ENCODE measurements at places on chromosomes 4 and X.
A peak's percentile ranks its signal among the peaks of the same experiment; 100 is the strongest.

DNA sequence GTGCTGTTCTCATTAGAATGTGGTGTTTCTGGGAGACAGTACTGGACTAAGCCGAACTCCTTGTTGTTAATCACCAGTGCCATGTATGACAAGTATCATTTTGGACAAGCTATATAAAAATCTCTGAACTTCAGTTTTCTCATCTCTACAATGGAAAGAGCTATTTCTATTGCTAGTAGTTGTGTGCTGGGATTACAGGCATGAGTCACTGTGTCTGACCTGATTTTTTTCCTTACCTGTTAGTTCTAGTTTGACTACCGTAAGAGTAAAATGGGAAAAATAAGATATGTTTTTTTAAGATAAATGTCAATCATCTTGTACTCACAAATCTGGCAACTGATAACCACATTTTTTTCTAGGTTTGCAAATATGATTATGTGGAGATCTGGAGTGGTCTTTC lies 192.3 kb downstream of the TLL1 start:
- DNase-seq = no peak

- peak; percentile 85 for DNase-seq
Measured at GRCh38 chr4:108018040-108018883, 28.6 kb downstream of the HADH start.

GRCh38 chrX:18886344-18887161 lies 97.4 kb downstream of the PHKA2 start:
- peak; percentile 85 for DNase-seq

DNA sequence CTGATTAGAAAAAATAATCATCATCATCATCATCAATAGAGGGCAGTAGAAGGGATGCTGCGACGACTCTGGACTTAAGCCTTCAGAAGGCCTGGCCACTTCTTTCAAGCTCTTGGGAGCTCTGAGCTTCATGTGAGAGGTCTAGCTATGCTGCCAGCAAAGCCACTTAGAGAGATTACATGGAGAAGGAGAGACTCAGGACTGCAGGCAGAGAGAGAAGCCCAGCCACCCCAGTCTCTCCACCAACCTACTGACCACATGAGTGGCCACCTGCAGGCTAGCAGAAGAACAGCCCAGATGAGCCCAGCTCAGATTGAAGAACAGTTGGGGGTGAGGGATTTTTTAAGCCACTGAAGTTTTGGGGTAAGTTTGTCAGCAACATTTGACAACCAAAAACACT lies 17.1 kb upstream of the TMEM150C start:
- DNase-seq = no peak

GRCh38 chr4:6885953-6886557 lies 23.6 kb upstream of the TBC1D14 start:
- peak; percentile 62 for DNase-seq

DNA sequence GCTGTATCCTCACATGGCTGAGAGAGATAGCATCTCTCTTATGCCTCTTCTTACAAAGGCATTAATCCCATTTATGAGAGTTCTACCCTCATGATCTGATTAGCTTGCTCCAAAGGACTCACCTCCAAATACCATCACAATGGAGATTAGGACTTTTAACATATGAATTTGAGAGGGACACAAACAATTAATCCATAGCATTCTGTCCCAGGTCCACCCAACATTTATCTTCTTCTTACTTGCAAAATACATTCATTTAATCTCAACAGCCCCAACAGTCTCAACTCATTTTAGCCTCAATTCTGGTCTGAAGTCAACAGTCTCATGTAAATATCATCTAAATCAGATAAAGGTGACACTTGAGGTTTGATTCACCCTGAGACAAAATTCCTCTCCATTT lies 555.4 kb downstream of the RAB28 start:
- no peak for DNase-seq

DNA sequence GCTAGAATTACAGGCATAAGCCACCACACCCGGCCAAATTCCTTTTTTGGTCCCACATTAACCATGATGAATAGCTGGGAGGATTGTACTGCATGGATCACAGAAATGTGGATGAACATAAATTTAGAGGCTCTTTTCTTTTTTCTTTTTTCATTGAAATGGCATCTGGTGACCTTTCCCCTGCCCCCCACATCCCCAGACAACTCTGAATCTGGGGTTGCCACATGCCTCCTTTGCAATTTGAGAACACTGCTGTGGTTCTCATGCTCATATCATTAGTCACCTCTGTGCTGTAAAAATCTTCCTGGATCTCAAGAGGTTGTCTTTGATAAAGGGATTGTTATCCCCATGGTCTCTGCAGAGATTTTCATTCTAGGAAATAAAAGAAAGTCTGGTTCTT lies 22.8 kb upstream of the FMR1NB start:
- DNase-seq = no peak

DNA sequence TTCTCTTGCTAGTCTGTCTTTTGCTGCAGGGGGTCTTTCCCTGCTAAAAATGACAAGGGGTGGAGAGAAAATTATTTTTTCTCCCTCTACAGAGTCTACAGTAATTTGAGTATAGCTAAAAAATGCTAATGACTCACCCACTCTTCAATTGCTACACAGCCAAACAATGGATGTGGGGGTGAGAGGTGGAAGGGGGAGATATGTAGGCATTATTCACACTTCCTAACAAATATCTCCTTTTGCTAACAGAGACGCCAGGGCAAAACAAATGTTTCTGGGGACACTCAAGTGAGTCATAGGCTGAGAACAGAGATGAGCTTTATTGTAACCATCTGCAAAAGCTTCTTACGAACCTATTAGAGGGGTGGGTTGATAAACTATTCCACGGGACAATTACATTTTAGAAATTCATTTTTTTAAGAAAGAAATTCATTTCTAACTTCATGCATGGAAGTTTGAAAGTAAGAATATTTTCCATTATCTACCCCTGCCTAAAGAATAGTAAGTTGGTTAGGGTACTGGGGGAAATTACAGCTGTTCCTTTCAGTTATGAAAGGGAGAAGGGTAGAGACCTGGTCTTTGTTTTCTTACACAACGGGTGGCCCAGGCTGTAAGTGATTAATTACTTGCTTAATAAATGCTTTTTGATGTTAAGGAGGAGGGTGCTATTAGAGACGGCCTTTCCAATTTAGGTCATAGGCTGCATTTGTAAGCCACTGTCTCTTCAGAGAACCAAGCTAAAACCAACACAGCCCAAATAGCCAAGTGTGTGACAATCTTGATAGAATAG lies 12.8 kb downstream of the SCD5 start:
- no peak for DNase-seq

- no peak for DNase-seq
Measured at GRCh38 chr4:173998471-173999144, 284.9 kb downstream of the FBXO8 start.

- no peak for DNase-seq
Measured at GRCh38 chr4:136793848-136794247, 738.4 kb downstream of the PCDH18 start.

- DNase-seq = no peak
Measured at GRCh38 chrX:132737743-132738142, 220.7 kb downstream of the HS6ST2 start.

DNA sequence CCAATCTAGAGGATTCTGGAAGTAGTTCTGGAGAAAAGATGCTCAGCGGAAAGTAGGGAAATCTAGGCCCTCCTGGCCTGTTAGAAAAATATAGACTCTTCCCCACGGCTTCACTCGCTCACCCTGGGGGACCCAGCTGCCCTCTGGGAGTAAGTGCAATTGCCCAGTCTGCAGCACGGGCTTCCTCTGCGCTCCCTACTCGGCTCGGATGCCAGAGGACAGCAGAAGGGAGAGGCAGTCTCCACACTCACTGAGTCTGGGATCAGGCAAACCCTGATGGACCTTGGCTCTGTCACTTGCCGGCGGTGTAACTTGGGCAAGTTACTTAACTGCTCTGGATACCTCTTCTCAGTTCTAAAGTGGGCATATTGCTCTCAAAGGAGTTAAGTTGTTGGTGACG lies 2.1 kb downstream of the SHISA3 start:
- no peak for DNase-seq

DNA sequence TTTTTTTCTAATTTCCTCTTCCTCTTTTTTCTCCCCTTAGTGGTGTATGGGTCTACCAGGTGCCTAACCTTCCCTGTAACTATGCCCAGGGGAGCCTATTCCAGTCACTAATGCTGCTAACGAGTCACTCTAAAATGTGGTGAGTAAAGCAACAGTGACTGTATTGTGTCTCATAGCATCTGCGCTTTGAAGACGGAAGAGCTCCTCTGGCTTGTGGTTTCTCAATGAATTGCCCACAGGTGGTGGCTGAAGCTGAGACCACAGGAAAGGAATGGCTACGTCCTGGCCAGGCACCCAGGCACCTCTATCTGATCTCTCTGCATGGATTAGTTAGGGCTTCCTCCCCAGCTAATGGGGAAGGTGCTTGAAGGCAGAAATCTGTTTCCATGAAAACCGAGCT lies 763.5 kb upstream of the FRG1 start:
- no peak for DNase-seq

GRCh38 chr4:7632971-7633370 lies 198.2 kb upstream of the PSAPL1 start:
- DNase-seq = no peak

GRCh38 chrX:110182362-110182761 lies 135.5 kb downstream of the AMMECR1 start:
- DNase-seq = no peak

DNA sequence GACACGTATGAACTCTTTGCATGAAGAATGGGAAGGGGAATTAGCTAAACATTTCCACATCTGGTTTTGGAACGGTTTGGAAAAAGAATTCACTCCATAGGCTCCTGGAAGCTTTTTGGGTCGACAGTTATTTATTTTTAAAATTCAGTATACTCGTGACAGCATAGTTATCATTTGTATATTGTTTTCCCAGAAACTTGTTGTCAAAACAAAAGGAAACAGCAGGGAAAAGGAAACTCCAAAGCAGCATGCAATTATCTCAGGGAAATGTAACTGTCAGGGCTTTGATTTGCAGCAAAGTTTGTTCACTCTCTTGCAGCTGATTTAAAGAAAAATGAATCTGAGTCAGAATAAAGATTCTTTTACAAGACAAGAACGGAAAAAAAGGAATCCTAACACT lies 86.5 kb downstream of the PLAC1 start:
- no peak for DNase-seq

DNA sequence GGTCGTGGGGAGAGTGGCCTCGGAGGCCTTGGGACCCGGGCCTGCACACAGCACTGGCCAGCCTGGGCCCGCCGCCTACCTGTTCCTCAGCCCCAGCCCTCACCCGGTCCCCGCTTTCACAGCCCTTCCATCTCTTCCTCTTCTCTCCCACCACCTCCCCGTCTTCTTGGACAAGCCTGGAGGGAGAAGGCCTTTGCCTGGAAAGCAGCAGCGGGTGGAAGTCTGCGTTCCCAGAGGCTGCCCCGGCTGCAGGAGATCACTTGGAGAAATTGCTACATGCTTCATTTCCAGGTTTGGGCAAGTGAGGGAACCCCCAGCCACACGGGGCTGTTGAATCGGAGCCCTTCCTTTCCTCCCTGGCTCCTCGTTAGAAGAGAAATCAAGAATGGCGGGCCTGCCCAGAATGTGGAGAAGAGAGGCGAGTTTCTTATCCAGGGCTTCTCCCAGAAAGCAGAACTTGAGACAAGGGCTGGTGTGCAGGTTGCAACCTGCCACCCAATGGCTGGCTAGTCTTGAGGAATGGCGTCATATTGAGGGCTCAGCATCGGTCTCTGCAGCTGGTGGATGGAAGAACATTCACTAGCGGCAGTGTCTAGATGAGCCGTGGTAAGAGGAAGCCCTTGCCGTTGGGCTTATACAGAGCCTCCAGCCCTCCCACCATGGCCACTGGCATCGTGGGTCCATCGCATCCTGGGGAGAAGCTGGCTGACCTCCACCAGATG lies 1.2 kb upstream of the PDZD4 start:
- no peak for DNase-seq

- no peak for DNase-seq
Measured at GRCh38 chr4:20698382-20698781, 1.9 kb upstream of the PACRGL start.

DNA sequence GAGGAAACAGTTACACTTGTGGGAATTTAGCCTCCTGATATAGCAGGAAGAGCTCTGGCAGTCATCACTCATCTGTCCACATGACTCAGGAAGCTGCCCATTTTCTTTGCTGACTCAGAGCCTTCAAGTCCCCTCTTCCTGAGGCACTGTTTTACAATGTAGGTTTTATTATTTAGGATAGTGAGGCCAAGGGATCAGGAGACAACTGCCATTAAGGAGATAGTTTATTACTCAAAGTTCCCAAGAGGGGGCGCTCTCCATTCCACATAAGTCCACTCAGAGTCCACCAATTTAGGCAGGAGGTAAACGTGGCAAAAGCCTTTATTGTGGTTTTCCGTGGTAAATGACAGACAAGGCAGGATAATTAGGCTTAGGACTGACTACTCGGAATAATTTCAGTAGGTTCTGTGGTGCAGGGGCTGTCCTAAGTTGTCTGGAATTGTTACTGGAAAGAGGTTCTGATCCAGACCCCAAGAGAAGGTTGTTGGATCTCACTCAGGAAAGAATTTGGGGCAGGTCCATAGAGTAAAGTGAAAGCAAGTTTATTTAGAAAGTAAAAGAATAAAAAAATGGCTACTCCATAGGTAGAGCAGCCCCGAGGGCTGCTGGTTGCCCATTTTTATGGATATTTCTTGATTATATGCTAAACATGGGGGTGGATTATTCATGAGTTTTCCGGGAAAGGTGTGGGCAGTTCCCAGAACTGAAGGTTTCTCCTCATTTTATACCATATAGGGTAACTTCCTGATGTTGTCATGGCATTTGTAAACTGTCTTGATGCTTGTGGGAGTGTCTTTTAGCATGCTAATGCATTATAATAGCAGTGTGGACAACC lies 96.0 kb upstream of the RAB40AL start:
- no peak for DNase-seq

- DNase-seq = no peak
Measured at GRCh38 chr4:138868562-138868961, 147.0 kb upstream of the NOCT start.

- no peak for DNase-seq
Measured at GRCh38 chr4:66279084-66279483, 608.8 kb upstream of the EPHA5 start.

DNA sequence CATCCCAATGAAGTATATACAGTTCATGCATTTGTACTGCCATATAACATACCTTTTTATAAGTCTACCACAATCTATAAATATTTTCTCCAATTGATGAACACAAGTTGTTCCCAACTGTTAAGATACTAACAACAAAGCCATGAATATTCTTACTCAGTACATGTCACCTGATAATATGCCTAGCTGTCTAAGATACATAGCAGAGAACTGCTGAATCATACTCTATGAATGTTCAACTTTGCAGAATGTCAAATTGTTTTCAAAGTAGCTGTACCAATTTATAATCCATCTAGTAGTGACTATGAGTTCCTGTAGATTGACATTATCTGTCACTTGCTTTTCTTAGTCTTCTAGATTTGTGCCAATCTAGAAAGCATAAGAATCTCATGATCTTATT lies 84.9 kb downstream of the RAB28 start:
- DNase-seq = no peak

GRCh38 chrX:1592470-1593142 lies 1.2 kb downstream of the AKAP17A start:
- DNase-seq = peak; percentile 46

DNA sequence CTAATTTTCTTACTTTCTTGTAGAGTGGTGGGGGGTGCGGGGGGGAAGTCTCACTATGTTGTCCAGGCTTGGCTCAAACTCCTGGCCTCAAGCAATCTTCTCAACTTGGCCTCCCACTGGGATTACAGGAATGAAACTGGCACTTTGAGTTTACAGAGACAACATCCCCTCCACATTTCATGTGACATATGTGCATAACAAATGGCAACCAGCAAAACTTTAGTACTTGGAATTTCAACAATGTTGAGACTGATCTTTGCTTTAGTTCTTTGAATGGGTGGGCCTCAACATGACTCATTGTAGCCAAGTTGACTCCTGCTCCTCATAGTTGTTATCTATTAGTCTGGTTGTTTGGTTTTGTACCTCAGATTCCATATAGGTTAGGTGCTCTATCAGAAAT lies 11.4 kb upstream of the FMR1 start:
- DNase-seq = no peak
